Left renal pelvis (tissue), 4 donors: ENCODE measurements at places on chromosomes 6 and 20. TPM values are rescaled to one million over a fixed set of nuclear protein-coding genes. Genes with fewer than 3 reads are reported as not detected.

Gene PRSS35
- polyA plus RNA-seq, result 51.1 TPM

Gene SAPCD1
- polyA plus RNA-seq, result 2.7 TPM

Gene OPN5
- polyA plus RNA-seq, result 0.57 TPM

Gene TRIM10
- 0.49 TPM for polyA plus RNA-seq

Gene RNF182
- polyA plus RNA-seq, result 2.9 TPM

Gene TUBB2B
- 119 TPM for polyA plus RNA-seq

Gene SLC13A3
- polyA plus RNA-seq, result 18.0 TPM

Gene HSPA1L
- 4.0 TPM for polyA plus RNA-seq
